Occipital lobe (tissue), 3 donors: ENCODE measurements at places on chromosomes 12 and 14. TPM values are rescaled to one million over a fixed set of nuclear protein-coding genes. Genes with fewer than 3 reads are reported as not detected.

DNA sequence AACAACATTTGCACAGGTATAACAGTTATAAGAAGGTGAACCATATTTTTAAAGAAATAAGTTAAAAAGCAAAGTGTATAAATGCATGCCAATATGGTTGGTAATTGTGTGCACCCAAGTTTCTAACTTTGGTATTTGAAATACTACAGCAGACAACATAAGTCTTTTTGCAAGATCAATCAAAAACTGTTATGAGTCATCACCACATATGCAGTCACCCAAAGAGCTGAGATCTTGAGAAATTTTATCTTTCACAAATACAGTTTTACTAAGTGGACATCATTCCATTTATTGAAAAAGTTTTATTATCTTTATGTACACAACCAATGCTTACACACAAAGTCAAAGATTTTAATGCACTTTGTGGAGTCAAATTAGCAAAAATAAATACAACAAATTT is 7.0 kb upstream of the ACSS3 start:
- DNase-seq = no peak

GRCh38 chr12:6535960-6536847 is 1.9 kb downstream of the GAPDH start:
- no peak for DNase-seq

KCNC2 gene
- total RNA-seq = 21.1 TPM

SOCS2 gene
- total RNA-seq = 71.4 TPM

- no peak for DNase-seq
Observed at GRCh38 chr14:50906326-50907065, 34.6 kb downstream of the ABHD12B start.

KRT4 gene
- 0.94 TPM for total RNA-seq

DNA sequence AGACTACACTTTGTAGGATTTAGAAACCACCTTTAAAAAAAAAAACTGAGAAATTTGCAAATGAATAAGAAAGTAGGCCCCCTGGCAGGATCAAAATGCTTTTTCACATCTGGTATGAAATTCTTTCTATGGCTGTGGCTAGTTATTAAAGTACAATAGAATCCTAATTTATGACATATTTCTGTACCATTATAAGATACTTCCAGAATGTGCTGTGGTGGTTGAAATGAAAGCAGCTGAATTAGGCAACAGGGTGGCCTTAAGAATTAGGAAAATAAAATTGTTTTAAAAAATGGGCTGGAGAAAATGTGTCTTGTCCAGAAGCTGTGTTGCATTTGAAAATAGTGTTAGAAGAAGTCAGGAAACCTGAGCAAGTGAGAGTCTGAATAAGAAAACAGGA is 85.9 kb upstream of the PDE3A start:
- DNase-seq = no peak

KLRK1 gene
- total RNA-seq = not detected

DNA sequence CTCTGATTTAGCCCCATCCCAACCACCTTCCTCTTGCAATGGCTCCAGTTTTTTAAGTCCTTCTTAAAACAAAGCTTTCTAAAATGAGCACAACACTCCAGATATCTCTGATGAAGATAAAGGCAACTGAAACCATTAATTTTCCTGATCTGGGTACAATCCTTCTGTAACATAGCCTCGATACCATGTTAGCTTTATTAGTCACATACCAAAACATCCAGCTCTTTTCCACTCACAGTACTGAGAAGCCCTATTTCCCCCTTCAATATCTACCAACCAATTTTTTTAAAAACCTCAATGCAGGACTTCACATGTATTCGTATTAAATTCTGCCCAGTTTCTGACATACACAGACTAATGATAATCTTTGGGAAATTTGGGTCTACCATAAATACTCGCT is 105.9 kb downstream of the MED13L start:
- DNase-seq = no peak

DNA sequence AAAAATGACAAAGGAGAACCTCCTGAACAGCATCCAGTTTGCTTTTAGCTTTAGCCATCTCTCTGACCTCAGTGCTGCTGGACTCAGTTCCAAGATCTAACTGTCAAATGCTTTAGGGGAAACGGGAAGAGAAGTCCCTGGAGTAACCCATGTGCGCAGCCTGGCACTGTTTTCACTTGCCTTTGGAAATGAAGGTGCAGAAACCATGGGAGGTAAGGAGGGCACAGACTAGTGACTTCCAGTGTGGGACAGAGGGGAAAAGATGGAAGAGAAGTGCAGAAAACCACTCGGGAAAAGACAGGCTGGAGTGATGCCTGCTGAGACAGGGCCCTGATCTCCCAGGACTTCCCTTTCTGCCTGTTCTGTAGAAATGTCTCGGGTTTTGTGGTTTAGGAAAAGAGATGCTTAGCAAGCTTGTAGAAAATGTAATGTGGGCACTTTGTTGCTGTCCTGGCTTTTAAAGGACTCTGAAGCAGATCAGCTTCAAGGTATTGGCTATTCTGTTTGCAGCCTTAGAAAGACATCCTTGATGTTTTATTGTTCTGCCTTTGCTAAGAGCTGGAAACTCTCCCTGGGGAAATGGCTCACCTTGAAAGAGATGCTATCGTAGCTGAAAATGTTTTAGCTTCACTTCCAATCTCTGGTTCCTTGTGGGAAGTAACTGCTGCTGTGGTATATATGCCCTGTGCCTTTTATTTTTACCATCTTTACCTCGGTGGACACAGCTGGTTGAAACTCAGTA is 124.6 kb upstream of the HIF1A start:
- no peak for DNase-seq

DNA sequence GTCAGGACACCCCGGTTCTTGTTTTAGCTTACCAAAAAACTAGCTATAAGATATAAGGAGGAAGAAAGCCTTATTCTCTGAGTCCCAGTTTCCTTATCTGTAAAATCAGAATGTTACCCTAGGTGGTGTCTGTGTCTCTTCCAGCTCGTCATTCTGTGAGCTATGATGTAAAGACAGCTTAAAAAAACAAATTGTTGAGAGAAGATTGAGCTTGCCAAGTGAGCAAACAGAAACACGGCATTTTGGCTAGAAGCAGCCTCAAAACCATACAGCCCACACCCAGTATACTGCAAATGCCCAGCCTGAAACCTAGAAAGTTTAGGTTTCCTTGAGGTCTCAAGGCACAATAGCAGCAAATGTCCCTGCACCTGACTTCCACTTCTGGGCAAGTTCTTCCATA is 151.4 kb downstream of the SSPN start:
- no peak for DNase-seq

DNA sequence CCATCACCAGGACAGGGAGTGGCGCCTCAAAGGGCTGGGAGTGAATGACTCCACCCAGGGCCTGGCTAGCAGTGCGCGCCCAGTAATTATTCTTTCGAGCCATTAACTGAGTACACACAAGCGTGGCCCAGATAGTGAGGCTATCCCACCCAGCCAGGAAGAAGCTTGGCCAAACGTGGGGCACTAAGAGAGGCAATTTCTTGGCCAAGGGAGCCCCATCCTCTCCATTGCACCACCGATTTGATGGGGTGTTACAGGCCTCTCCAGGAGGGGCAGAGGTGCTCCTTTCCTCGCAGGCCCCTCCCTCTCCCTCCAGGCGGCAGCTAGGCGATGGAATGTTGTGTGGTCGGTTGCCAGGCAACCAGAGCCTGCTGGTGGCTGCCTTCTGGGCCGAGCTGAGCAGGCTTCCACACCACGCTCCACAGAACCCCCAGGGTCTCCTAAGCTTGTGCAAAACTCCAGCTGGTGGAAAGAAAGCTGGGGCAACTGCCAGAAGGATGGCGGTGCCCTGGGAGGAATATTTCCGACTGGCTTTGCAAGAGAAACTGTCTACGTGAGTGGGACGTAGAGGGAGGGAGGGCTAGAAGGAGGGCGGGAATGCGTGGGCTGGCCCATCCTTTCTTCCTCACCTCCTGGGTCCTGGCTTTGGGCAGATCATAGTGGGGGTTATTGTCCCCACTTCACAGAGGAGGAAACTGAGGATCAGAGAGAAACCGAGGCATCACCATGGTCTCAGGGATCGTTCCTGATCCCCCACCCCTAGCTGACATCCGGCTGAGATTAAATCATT is at the start of gene CFAP73:
Gene CFAP73, plus strand, starts transcription at position 364 of the 790 bp plus-strand sequence. Its CDS starts 134 bp downstream, at position 498.
- DNase-seq = peak; percentile 50

GRCh38 chr14:68000511-68000910 is 180.9 kb downstream of the RAD51B start:
- no peak for DNase-seq

DNA sequence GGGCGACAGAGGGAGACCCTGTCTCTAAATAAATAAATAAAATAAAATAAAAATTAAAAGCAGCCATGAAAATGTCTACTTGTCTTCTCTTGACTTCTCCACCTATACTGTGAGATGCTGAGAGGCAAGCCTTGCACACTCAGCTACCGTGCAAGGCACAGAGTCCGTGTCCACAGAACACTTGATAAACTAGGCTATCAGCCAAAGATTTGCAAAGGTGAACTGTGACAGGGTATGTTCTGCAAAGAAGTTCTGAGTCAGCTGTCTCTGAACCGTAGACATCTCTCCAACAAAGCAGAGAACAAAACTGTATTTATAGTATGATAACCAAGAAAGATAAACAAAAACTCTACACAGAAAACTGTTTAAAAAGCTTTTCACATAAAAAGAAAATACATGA is 35.5 kb downstream of the STXBP6 start:
- DNase-seq = no peak

GRCh38 chr14:36579573-36580140 is 2.8 kb downstream of the NKX2-8 start:
- DNase-seq = no peak

DNA sequence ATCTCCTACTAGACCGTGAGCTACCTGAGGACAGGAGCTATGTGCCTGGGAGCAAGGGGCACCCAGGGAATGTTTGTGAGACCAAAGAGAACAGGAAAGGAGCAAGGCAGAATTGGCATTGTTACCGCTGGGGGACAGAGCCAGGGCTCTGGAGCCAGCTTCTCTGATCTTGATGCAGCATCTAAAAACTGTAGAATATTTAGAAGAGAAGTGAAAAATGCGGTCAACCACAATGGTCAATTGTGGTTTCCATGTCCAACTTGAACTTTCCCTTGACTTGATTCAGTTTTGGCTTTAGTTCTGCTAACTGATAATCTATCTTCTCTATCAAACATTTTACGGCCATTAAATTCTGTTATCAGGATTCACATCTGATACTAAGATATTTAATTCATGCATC is 201.2 kb downstream of the ANO4 start:
- DNase-seq = no peak

APOLD1 gene
- 42.9 TPM for total RNA-seq

RTL1 gene
- not detected for total RNA-seq

C14orf39 gene
- total RNA-seq = not detected
